ENCODE measurements at places on chromosomes 3 and 15.

DNA sequence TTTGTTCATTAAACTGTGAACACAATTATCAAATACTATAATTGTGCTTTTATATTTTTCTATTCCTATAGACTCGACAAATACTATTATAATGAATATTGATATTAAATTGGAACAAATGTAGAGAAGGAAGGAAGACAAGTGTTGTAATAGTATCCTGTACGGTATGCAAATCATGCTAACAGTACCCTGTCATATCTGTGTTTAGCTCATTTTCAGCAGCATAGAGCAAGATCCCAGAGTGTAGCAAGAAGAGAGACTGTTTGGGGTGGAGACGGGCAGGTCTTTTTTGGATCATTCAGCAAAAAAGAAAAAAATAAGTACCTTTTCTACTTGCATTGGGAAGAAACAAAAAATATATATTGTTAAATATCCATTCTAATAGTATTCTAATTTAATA, 224.1 kb downstream of the TPRG1 start:
- DNase-seq, result no peak

DNA sequence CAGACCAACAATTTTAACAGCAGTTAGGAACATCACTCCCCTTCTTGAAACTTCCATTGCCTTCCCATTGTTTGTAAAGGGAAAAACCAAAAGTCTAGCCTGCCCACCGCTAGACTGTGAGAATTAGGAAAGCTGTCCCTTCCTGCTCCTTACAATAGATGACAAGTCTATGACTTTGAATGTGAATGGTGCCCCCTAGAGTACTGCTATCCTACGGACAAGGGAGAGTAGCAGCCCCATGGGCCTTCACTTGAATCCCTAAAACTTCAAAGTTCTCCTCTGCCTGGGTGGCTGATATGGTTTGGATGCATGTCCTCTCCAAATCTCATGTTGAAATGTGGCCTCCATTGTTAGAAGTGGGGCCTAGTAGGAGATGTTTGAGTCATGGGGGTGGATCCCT, 41.0 kb upstream of the FSIP1 start:
- DNase-seq, result no peak

DNA sequence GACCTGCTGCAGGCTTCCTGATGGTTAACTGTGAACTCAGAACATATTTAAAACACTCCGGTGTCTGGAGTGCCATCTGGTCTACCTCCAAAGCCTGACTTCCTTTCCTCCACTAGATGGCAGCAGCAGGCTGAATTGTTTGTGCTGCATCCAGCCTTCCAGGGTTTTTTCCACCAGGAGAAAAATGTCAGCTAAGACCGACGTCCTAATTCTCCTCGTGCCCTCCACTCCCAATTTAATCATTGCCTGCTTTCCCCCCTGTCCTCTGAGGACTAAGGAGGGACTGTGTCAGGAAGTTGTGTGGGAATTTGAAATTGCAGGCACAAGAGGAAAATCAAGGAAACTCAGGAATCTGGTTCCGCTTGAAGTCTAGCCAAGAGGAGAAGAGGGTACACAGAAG, 165.2 kb upstream of the UMPS start:
- DNase-seq, result peak; percentile 62

GRCh38 chr15:33313491-33313890, 2.7 kb downstream of the RYR3 start:
- DNase-seq, result peak; percentile 55

- DNase-seq, result no peak
These were observed 77.3 kb downstream of the CPN2 start for GRCh38 chr3:194273743-194274310.

GRCh38 chr3:108053067-108053466, 37.8 kb downstream of the CD47 start:
- DNase-seq, result no peak

DNA sequence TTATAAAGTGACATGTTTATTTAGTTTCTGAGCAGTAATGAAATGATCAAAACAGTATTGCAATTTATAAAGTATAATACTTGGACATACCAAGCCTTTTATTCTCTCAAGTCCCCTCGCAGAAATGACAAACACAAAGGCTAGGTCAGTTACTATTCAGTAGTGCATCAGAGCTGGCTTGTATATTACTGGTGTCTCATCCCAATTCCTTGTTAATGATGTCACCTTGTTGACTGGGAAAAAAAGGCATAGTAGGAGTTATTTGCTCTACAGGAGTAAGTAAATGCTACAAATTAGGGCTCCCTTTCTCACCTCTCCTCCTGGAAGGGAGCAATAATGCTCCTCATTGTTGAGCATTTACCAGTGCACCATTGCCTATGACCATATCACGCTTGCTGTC, 317.6 kb downstream of the CHL1 start:
- no peak for DNase-seq

- DNase-seq, result no peak
These were observed 53.5 kb downstream of the MAGEF1 start for GRCh38 chr3:184658223-184658928.

GRCh38 chr3:156743859-156744258, 69.5 kb downstream of the TIPARP start:
- DNase-seq, result no peak

- no peak for DNase-seq
These were observed 119.6 kb downstream of the GSK3B start for GRCh38 chr3:119974656-119975055.

GRCh38 chr15:65217526-65218482, 6.5 kb upstream of the CILP start:
- no peak for DNase-seq

DNA sequence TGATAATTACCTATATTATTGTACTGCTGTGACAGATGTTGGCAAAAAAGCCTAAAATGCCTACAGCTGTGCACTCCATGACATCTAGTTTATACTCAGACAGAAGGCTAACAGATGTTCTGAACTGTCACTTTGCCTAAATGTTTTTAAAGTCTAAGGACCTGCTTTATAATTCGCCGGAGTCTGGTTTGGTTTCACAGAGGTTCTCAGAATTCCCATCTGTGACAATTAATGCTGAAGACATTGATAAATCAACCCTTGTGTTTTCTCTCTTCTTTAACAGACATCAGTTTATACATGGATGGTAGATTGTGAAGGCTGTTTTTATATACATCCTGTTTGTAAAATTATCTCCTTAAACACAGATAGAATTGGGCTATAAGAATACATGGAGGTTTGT, 19.8 kb upstream of the SOX2 start:
- no peak for DNase-seq

- DNase-seq, result no peak
These were observed 106.5 kb downstream of the SUCNR1 start for GRCh38 chr3:151979906-151980305.

DNA sequence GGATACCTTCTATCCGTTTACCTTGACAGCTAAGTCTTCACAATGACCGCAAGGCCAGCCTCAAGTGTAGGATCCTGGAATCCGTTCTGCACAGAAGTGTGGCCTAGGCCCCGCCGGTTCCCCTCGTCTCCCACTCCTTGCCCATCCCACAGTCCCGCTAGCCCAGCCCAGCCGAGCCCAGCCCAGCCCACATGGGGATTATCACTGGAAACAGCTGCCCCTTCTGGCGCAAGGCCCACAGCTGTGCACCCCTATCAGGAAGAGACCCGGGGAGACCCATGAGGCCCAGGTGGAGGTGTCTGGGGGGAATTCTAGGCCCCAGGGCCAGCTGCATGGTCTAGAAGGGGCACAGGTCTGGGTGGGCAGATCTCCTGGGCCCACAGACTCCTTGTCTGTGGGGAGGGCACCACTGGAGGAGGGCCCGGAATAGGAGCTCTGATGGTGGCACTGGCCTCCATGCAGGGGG, 27.9 kb upstream of the KLF13 start:
- no peak for DNase-seq

- DNase-seq, result no peak
These were observed 282.8 kb downstream of the CTNNB1 start for GRCh38 chr3:41482134-41482533.

GRCh38 chr15:39598186-39598850, 17.4 kb downstream of the THBS1 start:
- DNase-seq, result no peak

GRCh38 chr3:187040516-187041361, 98.6 kb downstream of the RPL39L start:
- peak; percentile 14 for DNase-seq

GRCh38 chr3:129501630-129502029, 26.8 kb upstream of the RHO start:
- DNase-seq, result no peak

DNA sequence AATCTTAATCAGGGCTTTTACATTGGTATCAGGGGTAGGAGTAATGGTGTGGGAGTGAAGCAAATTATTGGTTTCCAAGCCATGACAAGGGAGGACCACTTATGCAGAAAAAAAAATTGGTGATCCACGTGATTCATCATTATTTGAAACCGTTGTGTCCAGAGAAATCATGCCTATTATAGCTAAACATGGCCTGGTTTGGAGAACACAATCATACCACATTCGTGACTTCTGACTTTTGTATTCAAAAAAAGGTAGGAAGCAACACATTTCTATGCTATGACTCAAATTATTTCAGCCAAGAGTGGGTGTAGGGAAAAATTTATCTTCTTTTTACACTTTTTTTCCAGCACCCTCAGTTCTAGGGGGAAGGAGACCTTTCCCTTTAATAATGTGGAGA, 924.3 kb upstream of the GBE1 start:
- DNase-seq, result no peak

DNA sequence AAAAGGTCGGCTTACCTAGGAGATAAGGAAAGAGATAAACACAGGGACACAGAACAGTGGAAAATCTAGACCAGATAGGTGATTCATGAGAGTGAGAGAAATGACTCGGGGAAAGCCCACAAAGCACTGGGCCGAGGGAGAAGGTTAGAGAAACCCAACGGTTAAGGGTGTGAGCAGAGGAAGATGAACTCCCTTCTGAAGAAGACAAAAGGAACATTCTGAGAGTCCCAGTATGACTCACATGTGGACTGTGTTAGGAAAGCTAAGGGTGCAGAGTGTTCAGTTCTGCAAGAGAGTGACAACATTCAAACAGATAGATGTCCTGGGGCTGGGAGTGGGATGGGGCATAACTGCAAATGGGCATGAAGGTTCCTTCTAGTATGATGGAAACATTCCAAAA, 83.0 kb downstream of the CNTN3 start:
- DNase-seq, result no peak

GRCh38 chr3:43874290-43874689, 183.6 kb downstream of the ABHD5 start:
- no peak for DNase-seq

- no peak for DNase-seq
These were observed 1.4 kb downstream of the DUT start for GRCh38 chr15:48332642-48333034.

- DNase-seq, result no peak
These were observed 87.6 kb upstream of the TTBK2 start for GRCh38 chr15:43008150-43008549.

DNA sequence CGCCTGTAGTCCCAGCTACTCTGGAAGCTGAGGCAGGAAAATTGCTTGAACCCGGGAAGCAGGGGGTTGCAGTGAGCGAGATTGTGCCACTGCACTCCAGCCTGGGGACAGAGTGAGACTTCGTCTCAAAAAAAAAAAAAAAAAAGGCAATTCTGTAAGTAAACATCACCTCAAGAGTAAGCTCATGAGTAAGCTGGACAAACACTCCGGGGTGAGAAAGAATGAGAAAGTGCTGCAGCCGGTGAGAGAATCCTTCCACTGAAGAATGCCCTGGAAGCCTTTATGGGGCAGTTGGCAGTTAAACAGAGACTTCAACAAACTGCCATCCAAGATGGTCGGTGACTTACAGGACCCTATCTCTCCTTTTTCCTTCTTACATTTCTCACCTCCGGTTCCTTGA, 47.5 kb downstream of the FEZF2 start:
- no peak for DNase-seq

DNA sequence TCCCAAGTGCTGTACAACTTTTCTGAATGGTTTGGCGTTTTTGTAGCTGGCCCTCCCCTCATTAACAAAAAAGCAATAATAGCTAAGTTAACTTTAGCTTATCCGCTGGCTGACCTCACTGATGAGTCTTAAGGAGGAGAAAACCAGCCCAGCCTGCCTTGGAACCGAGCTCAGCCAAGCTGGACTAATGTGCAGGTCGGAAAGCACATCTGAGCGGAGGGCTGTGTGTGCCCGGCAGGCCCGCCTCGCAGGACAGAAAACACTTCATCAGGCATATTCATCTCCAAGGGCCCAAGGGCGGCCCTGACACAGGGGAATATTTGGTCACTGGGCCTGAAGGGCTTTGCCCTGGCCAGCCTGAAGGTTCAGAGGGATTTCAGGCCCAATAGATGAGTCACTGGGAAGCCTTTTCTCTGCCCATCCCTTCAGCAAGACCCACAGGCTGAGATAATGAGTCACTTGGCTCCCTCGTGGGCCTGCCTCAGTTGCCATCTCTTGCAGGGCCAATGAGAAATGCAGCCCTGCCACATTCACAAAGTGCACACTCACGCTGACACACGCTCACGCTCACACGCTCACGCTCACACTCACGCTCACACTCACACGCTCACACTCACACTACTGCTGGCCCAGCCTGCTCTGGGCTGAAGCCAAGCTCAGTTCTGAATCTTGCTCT, 75.1 kb downstream of the SLC12A8 start:
- DNase-seq, result peak; percentile 32

GRCh38 chr15:70589221-70589620, 174.1 kb downstream of the UACA start:
- DNase-seq, result peak; percentile 42

DNA sequence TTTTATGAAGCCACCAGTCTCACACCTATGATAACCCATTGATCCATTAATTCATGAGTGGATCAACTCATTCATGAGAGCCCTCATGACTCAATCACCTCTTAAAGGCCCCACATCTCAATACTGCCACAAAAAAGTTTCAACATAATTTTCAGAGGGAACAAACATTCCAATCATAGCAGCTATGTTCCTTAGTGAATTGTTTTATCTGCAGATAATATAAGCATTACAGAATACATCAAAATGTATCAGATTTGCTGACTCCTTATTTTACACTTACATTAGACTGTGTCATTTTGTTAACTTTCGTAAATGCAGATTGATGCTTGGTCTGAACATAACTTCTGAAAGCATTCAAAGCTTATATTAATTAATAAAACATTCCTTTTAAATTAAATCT, 155.3 kb upstream of the MBNL1 start:
- no peak for DNase-seq

GRCh38 chr3:59186725-59187124, 136.9 kb upstream of the CFAP20DC start:
- peak; percentile 36 for DNase-seq

DNA sequence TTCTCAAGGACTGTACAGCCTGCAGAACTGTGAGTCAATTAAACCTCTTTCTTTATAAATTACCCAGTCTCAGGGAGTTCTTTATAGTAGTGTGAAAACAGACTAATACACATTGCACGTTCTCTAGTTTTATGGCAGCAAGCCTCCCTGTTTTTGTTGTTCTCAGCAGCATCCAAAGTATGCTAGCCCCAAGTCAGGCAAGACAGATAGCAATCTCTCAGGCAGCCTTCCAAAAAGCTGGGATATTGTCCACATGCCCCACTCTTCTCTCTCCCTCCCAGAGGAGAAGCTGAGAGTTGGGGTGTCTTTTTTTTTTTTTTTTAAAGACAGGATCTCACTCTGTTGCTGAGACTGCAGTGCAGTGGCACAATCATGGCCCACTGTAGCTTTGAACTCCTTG, 130.6 kb downstream of the ISL2 start:
- DNase-seq, result no peak

- DNase-seq, result no peak
These were observed 1.8 kb downstream of the FOXL2 start for GRCh38 chr3:138944929-138945708.

- peak; percentile 56 for DNase-seq
These were observed 84.6 kb downstream of the GREM1 start for GRCh38 chr15:32802286-32802936.

- no peak for DNase-seq
These were observed 6.6 kb upstream of the HESX1 start for GRCh38 chr3:57206423-57206822.
